Natural killer cell (primary cell): ENCODE measurements at places on chromosomes 7 and 10. TPM values are rescaled to one million over a fixed set of nuclear protein-coding genes. Genes with fewer than 3 reads are reported as not detected.

GRCh38 chr7:3250725-3251124 lies 50.3 kb upstream of the SDK1 start:
- no peak for DNase-seq

- no peak for DNase-seq
Measured at GRCh38 chr10:2867788-2868299, 199.5 kb upstream of the PFKP start.

- no peak for DNase-seq
Measured at GRCh38 chr10:132938472-132939339, 3.7 kb downstream of the CFAP46 start.

DNA sequence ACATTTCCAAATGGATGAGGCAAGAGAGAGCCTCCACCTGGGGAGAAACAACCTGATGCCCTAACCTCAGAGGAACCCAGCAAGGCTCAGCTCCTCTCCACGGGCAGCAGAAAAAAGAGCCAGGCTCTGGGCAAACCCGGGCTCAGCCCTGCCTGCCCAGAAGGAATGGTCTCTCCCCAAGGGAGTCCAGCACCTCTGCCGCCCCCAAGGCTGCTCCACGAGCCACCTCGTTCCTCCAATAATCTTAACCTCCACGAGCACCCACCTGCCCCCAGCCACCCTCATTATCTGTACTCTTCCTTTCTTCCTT lies 154.2 kb downstream of the GRID1 start:
- no peak for DNase-seq

Gene IPMK
- total RNA-seq: 5.7 TPM

- DNase-seq: no peak
Measured at GRCh38 chr7:65250216-65250615, 123.4 kb upstream of the ZNF92 start.

Gene LIPF
- not detected for total RNA-seq

- DNase-seq: no peak
Measured at GRCh38 chr7:141193066-141193465, 119.2 kb downstream of the TMEM178B start.

Gene SFRP5
- not detected for total RNA-seq

Gene CCM2
- 66.2 TPM for total RNA-seq

Gene TMEM184A
- total RNA-seq: 0.14 TPM

Gene GRID2IP
- total RNA-seq: 0.39 TPM

Gene NAT16
- total RNA-seq: not detected

Gene NKX2-3
- not detected for total RNA-seq

GRCh38 chr7:94588075-94588474 lies 67.9 kb downstream of the SGCE start:
- no peak for DNase-seq

Gene SPDYE6
- total RNA-seq: not detected

- no peak for DNase-seq
Measured at GRCh38 chr10:21527598-21528235, 2.2 kb upstream of the SKIDA1 start.

Gene C10orf53
- total RNA-seq: not detected

Gene SPDYE8
- not detected for total RNA-seq

GRCh38 chr10:97336942-97337831 lies 2.7 kb upstream of the FRAT2 start:
- DNase-seq: no peak

DNA sequence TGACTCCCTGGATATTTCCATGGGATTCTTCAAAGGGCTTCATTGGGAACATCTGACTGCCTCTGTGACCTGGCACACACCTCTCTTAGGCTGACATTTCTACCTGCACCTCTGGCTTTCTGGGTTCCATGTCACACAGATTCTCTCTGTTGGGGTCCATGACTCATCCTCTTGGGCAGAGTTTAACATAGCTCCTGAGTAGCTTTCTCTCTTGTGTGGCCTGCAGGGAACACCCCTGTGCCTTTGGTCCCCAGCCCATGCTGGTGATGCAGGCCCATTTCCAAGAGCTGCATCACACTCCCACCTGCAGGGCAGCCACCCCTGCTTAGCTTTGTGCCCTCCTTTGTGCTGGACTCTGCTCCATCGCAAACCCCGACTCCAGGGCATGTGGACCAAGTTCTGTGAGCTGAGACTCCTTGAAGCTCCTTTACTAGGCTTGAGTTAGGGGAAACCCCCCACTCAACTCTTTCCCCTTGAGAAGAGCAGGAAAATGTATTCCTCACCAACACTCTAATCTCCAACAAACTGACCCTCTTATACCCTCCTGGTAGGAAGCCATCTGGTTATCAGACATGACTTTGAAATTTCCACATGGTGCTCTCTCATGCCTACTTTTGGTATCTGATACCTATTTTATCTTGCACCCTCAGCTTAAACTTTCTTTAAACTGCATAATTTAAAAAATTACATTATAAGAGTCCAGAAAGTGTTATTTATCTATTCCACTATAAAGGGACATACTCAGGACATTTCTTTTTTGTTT lies 93.3 kb downstream of the ZNF777 start:
- no peak for DNase-seq

GRCh38 chr7:26374647-26375373 lies 83.1 kb downstream of the SNX10 start:
- DNase-seq: no peak

Gene ODAD2
- not detected for total RNA-seq

DNA sequence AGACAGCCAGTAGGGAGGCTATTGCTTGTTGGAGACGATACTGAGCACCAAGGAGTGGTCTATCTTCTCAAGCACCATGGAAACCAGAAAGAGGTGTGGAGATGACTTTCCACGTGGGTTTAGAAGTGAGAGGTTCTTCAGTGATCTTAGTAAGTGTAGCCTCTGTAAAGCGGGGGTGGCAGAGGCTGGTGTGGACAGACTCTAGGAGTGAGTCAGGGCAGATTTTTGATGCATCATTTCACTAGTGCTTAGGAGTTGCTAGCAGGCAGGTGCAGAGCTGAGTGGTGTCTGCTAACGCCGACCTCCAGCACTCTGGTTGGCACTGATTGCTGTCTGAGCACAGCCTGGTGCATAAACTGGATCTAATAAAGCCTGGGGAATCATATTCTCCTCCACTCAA lies 78.4 kb upstream of the ADO start:
- no peak for DNase-seq

DNA sequence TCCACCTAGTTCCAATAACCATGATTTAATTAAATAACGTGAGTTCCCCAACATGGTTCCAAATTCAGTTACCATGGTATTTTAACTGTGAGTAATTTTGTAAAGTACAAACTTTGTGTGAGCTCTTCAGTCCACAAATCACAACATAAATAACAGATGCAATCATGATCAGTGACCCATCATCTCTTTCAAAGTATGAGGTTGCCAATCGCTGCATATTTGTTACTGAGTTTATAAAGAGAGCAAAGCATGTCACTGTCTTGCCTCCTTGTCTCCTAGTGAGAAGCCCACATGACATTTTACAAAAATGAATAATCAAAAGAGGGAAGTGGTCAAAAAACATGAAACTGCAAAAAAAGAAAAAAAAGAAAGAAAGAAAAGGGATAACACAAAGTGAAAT lies 69.1 kb upstream of the PDSS1 start:
- DNase-seq: no peak

DNA sequence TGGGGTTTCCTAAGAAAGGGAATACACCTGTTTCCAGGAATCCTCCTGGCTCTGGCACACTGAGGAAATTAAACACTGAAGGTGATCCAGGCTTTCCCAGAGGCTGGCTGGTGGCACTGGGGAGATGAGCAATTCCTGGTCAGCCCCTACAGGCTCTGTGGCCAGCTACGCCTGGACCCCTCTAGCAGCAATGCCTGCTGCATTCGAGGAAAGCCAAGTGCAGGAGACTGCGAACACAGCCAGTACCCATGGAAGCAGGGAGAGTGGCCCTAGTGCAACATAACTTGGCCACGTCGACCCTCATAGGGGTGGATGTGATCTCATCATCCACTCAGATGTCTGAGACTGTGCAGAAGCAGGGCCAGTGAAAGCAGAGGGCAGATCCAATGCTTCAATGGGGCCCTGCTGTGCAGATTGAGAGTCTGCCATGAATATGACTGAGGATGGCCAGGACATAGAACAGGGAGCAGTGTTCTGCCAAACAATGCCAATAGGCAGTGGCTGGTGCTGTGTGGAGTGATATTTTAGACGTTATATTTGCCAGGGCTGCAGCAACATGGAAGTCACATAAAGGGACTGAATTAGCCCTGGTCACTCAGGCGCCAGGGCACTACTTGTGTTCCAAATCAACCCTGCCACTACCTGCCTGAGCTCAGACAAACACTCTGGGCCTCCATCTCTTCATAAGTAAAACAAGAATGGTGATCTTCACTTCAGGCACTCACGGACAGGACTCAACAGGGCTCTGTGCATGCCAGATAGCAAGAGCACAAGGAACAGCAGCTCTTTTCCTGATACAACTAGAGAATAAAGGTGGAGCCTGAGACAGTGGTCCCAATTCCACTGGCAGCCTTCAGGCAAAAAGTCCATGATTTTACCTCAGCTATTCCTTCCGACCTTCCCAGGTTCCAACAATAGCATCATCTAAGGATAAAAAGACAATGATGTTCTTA lies 2.4 kb downstream of the ZNF488 start:
- no peak for DNase-seq

- no peak for DNase-seq
Measured at GRCh38 chr7:1814089-1814811, 144.2 kb downstream of the ELFN1 start.

Gene RBP3
- total RNA-seq: not detected

Gene FZD8
- 1.4 TPM for total RNA-seq

Gene IL6
- total RNA-seq: 2.3 TPM

DNA sequence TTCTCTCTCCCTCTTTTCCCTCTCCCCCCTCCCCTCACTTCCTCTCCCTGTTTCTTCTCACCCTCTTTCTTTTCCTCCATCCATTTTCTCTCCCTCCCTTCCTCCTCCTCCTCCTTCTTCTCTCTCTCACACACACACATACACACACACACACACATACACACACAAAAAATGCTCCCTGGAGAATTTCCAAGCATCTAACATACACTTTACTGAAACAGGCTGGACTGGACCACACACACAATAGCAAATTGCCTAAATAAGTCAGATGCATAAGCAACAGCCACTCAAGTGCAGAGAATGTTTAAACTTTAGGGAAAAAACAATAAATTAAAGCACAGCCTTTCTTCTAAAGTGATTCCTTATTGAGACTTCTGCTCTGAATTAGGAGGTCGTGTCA lies 267.7 kb downstream of the FGFR2 start:
- no peak for DNase-seq

- DNase-seq: no peak
Measured at GRCh38 chr10:21452203-21452602, 73.3 kb downstream of the SKIDA1 start.

GRCh38 chr7:2938514-2939192 lies 94.5 kb upstream of the GNA12 start:
- no peak for DNase-seq

Gene OR6B1
- total RNA-seq: not detected

Gene TNRC18
- 111 TPM for total RNA-seq

- no peak for DNase-seq
Measured at GRCh38 chr7:130921391-130922180, 187.6 kb upstream of the KLF14 start.
